ENCODE measurements at places on chromosomes 6 and 20.

DNA sequence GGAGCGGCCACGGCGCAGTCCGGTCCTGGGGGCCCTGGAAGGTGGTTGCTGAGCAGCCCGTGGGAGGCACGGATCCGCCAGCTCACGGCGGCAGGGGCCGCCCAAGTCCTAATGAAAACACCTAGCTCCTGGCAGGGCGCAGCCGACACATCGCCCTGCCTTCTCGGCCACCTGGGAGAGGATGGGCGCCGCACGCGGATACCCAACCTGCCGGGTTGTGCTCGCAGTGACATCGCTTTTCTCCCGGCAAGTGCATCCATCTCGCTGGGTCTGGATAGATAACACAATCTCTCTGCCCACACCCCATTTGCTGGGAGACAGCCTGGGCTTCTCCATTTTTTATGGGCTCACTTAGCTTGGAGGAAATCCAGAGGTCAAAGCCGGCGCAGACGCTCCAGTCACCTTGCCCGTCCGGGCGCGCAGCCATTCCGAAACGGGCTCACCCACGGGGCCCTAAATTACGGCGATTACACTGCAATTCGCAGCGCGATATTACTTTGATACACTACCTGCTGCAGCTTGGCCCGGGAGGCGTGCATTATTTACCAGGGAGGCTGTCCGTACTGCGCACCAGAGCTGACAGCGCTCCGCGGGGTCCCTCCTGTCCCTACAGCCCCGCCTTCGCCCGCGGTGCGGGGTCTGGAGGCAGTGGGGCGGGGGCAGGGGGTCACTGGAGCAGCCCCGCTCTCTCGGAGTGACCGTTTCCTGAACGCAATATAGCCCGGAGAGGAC is 36.2 kb upstream of the CCDC167 start:
- no peak for DNase-seq

DNA sequence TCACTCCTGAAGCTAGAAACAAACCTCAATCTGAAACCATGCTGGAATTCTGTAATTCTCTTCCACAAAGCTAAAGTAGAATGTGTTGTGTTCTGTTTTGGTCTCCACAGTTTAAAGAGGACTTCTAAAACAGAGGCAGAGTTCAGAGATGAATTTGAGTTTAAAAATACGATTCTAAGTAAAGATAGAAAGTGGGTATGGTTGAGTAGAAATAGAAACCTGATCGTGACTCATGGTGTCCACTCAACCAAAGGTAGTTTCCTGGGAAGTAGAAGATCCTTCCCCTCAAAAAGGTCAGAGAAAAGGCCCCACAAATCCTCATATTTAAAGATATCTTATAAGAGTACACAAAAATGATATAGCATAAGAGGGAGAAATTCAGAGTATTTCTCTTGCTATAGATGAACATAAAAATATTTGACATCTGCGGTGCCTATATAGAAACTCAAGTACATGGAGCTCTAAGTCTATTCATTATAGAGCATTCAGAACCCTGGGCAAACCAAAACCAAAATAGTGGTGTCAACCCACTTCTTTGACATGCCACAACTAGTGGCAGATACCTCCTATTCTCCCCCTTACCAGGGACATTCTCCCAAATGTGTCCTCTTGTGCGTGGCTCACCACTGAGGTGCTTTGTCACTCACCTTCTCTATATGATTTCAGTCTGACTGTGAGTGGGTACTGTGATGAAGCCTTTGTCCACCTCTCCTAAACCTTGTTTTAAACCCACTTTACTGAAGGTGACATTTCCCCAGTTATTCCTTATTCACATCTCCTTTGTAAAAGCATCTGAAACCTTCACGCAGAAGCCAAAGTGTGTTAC is 84.5 kb downstream of the PLCB1 start:
- DNase-seq, result no peak

- DNase-seq, result no peak
Measured at GRCh38 chr6:36177166-36177565, 19.4 kb upstream of the BRPF3 start.

GRCh38 chr6:131058236-131058635 is 4.8 kb downstream of the EPB41L2 start:
- DNase-seq, result no peak
